ENCODE measurements at places on chromosomes 6 and 20.

DNA sequence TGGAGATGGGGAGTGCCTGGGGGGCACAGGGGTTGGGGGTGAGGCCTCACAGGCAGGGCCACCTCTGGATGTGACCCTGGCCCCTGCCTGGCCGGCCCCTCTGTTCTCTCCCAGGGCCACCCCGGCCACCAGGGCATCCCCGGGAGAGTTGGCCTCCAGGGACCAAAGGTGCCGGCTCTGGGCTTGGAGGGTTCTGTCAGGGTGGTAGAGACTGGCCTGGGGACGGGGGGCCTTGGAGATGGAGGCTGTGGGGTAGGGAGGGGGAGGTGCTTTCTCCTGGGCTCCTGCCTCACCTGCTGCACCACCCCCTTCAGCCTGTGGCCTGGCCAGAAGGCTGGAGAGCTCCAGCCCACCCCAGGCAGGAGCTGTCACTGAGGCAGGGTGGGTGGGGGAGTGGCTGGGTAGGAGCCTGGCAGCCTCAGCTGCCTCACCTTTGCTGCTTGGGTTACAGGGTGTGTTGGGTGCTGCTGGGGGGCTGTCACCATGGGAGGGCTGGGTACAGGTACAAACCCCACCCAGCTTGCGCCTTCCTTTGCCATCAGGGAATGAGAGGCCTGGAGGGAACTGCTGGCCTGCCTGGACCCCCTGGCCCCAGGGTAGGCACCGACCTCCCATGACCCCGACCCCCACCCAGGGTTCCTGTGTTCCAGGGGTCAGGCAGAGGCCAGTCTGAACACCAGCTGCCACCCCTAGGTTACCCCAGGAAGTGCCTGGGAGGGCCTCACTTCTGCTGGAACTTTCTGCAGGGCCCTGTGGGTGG lies 32.7 kb downstream of the COL20A1 start:
- no peak for DNase-seq

DNA sequence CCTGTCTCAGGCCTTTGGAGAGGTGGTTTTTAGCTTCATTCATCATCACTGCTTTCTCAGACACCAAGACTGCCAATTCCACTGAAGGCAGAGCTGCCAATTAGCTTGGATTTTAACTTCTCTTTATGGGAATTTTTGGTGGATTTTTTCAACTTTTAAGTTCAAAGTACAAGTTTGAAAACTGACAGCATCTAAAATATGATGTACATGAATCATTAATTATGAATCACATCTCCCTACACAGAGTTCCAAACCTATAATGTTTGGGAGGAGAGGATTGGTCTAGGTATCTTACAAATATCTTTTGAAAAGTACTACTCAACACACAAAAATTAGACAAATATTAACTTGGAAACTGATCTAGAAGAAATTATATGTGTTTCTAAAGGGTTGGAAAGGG lies 25.5 kb downstream of the CNKSR3 start:
- no peak for DNase-seq

GRCh38 chr6:97626671-97627441 lies 343.8 kb upstream of the MMS22L start:
- no peak for DNase-seq

DNA sequence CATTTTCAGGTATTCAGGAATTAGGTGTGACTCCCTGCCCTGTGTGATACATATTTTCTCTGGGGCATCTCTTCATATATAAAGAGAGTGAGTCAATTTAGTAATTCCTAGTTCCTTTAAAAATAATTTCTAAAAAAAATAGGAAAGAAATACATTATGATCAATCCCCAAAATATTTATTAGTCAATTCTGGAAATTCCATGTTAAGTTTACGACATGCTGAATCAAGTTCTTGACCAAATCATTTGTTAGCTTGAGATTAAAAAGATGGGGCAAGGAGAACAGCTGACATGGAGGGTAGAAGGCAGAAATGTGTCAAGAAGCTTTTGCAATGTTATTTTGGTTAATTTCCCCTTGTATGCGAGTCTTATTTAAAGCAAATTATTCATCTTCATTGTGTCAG lies 22.7 kb upstream of the PRDM1 start:
- no peak for DNase-seq

- DNase-seq: no peak
Observed at GRCh38 chr6:19998541-19998940, 161.4 kb downstream of the ID4 start.

DNA sequence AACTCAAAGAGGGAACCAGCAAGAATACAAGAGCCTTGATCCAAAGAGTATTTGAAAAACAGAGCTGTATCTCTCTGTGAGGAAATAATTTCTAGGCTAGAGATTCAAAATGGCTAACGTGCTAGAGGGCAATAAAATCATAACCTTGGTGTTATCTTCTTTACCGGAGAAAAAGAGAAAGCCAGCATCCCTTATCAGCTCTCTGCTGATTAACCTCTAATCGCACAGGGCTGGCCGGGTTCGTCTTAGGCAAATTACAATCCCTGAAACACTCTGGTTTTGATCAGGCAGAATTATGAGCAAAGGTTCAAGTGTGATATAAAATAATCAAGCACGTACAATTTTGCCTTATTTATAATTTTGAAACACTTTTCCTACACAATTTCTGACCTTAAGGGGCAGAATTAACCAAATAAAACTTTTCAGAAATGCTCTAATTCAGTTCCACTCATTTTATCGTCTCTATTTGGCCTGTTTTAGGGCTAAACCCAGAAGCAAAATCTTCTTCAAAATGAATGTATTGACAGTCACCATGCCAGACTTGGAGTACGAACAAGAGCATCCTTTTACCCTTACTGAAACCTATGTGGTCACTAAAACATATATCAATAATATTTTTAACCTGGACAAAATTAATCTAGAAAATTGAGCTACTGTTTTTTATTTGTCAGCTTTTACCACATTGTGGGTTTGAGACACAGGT lies 13.7 kb downstream of the PSMB9 start:
- no peak for DNase-seq

DNA sequence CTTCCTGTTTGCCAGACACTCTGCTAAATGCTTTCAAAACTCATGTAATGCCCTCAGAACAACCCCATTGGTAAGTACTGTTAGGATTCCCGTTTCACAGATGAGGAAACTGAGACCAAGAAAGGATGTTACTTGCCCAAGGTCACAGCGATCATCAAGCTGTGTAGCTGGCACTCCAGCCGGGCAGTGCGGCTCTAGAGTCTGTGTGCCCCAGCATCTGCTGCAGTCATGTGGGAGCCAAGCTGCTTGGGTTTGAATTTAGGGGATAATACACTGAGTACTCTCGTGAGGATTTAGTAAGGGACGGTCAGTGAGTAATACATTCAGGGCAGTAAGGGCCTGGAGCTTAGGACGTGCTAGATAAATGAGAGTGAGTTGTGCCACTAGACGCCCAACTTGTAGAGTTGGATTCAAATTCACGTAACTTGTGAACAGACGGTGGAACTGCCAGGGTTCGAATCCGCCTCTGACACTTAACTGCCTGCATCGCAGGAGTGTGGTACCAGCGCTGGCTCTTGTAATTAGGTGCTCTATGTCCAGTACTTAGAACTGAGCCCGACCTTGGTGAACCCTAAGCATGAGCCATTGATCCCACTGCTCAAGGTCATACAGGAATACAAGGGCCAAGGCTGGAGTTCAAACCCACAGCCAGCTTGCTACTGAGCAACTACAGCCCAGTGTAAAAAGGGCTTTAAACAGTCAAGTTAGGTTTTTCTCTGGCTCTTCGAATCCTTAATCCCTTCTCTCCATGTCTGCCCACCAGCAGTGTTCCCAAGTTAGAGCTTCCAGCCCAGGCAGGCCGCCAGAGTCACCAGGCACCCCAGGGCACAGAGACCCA lies 70.2 kb downstream of the EYA2 start:
- no peak for DNase-seq

GRCh38 chr6:19478992-19479391 lies 358.2 kb upstream of the ID4 start:
- DNase-seq: no peak

DNA sequence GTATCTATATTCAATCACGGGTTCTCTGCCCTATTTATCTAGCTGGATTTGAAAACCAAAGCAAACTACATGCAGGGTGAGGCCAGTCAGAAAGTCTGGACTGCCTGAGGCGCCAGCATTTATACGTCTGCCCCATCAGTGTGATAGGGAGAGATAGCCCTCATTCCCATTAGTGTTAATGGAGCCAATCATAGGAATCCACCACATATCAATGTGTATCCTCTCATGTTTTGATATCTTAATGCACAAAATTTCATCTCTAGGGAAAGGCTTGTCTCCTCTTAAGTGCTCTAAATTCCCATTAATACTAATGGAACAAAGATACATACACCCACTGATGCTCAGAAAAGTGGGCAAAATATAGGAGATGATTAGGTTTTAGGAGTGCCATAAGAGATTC lies 376.2 kb downstream of the BTBD3 start:
- DNase-seq: no peak

DNA sequence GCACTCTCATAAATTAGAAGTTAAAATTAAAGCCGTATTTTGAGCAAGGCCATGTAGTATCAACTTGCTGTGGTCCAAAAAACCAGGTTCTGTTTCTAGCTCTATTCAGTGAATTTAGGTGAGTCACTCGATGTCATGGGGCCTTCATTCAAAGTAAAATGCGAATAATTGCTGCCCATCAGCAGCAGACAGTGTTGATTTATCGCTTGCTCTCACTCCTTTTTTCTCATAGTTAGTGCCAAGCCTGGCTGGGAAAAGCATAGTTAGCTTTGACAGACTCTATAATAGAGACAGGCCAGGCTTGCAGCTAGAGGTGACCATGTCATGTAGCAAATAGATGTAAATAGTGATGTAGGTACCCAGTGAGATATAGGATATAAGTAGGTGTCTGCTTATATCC lies 136.0 kb downstream of the EDN1 start:
- no peak for DNase-seq

DNA sequence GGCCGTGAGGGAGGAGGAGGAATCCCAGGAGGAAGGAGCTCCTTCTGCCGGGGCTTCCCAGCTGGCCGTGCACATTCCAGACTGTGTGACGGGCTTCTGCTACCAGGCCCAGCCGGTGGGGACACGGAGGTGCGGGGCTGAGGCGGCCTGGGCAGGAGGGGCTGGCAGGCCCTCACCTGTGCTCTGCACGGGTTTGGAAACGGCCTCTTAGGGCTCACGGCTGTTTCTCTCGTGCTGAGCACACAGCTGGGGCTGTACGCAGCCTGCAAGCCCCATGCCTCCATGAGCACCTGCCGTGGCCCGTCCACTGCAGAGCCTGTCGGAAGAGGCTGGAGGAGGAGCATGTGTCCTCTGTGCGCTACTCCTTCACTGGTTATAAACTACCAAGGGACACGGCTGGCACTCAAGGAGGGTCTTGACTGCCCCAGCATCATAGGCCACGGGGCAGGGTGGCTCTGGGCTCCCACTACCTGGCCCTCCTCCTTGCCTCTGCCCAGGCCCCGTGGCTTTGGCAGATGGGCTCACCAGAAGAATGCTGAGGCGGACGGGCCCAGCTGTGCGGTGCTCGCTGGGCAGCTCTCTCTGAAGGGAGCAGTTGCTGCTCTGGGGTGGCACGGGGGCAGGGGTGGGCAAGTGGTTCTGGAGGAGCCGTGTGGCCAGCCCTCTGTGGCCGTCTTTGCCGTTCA lies 15.8 kb downstream of the NPEPL1 start:
- DNase-seq: no peak

GRCh38 chr6:35080821-35081425 lies 60.2 kb downstream of the TCP11 start:
- DNase-seq: no peak

- DNase-seq: no peak
Observed at GRCh38 chr20:52975029-52975732, 3.0 kb downstream of the TSHZ2 start.

DNA sequence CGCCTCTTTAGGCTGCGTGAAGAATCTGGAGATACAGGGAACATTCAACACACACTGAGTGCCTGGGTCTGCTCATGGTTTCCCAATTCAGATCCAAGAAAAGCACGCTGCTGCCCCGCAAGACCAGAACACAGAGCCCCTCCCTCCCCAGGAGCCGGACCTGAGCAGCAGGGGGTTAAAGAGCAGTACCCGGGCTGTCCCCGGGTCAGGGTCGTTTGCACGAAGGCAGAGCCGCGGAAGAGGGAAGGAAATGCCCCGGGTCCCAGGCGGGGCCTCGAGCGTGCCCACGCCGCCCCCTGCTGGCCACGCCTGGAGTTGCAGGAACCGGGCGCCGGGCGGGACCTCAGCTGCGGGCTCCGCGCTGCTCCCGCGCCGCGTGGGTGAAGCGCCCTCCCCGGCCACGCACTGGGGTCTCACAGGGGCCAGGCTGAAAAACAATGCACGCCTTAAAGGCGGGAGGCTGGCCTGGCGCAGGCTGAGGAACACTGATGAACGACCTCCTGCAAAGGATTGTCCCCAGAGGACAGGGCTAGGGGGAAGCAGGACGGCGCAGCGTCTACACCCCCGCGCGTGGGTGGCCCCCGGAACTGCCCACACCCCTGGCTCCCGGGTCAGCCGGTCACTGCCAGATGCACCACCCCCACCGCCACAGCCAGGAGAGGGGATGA lies 48.9 kb downstream of the ANKRD60 start:
- peak; percentile 76 for DNase-seq

DNA sequence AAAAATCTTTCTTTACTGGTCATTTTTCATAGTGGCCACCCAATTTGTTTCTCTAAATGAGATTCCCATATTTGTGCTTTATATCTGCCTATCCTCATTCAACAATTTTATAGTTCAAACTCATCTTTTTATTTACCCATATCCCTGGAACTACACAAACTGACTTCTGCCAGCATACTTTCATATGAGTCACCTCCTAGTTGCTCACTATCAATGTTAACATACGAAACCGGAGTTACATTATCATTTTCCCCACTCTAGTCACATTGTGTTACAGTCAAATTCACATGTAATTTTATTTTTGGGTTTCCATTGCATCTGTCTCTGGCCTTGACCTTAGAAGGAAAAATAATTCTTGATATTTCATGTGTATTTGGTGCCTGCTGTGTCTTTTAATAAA lies 499.4 kb downstream of the MAFB start:
- no peak for DNase-seq

DNA sequence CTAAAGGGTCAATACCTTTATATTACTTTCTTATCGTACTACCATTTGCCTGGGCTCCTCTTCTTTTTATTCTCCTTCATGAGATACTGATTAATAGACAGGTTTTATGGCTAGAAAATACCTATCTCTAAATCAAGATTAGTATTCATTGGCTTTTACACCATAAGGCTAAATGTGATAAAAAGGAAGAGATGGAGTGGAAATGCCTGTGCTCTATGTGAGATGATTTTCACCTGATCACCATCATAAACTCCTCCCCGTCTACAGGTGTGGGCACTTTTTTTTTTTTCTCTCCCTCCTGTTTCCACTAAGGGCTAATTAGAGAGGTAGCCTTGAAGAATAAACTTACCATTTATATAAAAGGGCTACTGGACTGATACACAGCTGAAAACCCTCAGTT lies at the start of gene GLYATL3:
TSS of gene GLYATL3 (plus strand) at position 301 of the 400 bp plus-strand sequence. CDS start 12,068 bp downstream, outside the sequence.
- DNase-seq: no peak

GRCh38 chr20:63742381-63743024 lies 2.9 kb downstream of the SLC2A4RG start:
- DNase-seq: no peak

DNA sequence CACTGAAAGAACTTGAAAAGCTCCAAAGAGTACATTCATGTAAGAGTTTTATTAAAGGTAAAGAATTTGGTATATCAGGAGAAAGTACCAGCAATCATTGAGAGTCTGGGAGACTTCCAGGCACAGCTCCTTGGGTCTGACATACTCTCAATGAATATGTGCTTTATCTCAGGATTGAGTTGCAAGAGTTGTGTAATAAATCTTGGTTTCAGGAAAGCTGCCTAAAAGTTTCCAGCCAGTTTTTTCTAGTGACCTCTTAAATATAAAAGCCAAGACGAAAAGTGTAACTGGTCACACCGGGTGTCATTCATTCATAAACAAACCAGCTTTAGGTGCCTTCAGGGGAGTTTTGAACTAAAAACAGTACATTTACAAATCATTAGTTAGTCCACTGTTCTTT lies 21.6 kb upstream of the GJA1 start:
- DNase-seq: no peak

- DNase-seq: no peak
Observed at GRCh38 chr20:51631011-51631950, 88.8 kb upstream of the NFATC2 start.

Measured in germinal center (tissue), 1 donor.